ENCODE measurements at places on chromosomes 2 and 18.

DNA sequence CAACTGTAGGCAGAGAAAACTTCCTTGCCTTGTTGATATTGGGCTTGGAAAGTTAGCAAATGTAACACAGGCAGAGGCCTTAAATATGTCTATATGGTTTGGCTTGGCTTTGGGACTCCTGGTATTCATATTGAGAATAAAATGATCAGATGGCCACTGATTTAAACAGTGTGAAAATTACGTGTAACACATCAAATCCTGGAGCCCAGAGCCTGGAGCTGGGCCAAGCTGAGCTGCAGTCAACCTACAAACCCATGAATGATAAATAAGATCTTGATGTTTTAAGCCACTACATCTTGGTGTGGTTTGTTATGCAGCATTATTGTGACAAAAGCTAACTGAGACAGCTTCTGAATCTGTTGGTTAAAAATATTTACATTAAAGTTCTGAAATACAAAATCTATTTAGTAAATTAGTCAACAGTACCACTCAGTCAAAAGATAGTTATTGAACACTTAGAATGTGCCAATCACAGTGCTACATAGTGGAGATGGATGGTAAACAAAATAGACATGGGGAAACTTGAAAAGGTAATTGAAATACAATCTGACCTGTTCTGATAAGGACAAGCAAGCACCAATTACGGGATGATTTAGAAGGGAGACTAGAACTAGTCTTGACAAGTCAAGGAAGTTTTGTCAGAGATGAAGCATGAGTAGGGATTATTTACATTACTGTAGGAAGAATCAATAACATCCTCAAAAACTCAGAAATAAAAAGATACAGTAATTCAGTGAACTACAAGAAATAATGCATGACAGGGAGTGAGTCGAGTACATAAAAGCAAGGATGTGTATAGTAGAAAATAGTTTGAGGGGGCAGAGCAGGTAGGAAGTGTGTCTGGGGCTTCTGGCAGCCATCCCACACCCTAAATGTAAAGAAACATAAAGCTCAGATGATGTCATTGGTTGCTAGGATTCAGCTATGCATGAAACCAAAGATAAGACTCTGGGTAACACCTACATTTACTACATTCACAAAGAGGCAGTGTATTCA lies 157.7 kb downstream of the HNMT start:
- no peak for DNase-seq

DNA sequence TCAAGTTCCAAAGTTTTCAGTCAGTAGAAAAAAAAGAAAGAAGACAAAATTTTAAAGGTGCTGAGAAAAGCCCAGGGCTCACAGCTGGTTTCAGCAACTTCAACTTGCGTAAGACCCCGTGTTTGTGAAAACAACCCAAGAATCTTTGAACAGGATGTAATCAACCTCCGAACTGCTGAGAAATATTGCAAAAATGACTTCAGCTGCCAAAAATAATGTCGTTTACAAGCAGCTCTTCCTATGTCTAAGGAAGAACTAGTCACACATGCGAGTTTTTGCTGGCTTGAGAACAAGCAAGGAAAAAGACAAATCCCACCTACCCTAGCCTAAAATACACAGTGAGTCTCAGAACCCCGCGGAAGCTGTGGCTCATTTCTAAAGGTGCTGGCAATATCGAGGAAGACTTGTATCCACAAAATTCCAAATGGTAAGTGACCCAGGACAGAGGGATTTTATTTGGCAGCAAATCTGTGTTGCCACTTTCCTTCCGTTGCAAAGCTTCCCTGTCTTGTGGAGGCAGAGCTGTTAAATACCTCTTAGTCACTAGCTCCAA lies 59.8 kb upstream of the SLC8A1 start:
- no peak for DNase-seq

DNA sequence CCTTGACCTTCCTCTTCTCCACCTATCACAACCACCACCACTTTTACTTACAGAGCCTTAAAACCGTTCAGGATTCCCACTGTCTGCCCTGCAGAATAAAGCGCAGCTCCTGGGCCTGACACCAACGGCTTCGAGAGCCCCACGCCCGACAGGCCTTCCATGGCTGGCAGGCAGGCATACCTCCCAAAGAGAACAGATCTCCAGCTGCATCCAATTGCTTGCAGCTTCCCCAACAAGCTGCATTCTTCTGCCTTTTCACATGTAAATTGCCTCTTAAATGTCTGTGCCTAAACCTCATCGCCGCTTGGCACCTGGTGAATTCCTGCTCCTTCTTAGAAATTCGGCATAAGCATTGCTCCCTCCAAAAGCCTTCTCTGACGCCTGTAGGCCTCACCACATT lies 31.5 kb upstream of the FAM124B start:
- DNase-seq = peak; percentile 91

GRCh38 chr2:171822525-171823322 lies 71.3 kb downstream of the SLC25A12 start:
- no peak for DNase-seq

GRCh38 chr18:4333043-4333442 lies 122.1 kb downstream of the DLGAP1 start:
- no peak for DNase-seq

- no peak for DNase-seq
Measured at GRCh38 chr18:56662902-56663301, 11.7 kb downstream of the WDR7 start.

DNA sequence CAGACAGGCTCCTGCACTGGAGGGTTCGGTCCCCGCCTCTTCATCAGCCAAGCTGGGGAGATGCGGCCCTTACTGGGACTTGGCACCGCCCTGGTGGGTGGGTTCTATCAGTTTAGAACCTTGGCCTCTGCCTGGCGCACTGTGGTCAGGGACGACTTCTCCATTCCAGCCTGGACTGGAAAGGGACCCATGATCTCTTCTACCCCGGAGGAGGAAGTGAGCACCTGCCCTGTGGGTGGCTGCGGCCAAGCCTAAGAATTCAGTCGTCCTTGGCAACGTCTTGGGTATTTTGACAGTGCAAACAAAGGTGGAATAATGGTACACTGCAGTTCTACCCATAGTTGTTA lies 106.9 kb upstream of the CD302 start:
- DNase-seq = peak; percentile 43

- DNase-seq = peak; percentile 20
Measured at GRCh38 chr2:57497489-57498096, 549.0 kb upstream of the VRK2 start.

GRCh38 chr2:124880995-124881394 lies 855.9 kb downstream of the CNTNAP5 start:
- DNase-seq = no peak

GRCh38 chr2:70750320-70750719 lies 17.7 kb downstream of the ADD2 start:
- DNase-seq = no peak

DNA sequence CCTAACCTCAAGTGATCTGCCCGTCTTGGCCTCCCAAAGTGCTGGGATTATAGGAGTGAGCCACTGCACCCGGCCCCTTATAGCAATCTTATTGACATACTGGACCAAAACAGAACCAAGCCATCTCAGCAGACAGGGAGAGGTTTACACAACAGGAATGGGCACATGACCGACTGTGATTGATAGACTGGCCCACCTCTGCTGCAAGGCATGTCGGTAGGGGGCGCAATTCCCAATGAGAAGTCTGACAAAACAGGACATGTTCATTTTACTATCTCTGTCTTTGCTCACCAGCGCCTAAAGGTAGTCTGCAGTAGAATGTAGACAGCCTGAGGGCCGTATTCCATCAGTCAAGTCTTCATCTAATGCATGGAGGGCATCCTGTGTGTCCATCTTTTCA lies 2.0 kb downstream of the LYPD6B start:
- DNase-seq = peak; percentile 45

DNA sequence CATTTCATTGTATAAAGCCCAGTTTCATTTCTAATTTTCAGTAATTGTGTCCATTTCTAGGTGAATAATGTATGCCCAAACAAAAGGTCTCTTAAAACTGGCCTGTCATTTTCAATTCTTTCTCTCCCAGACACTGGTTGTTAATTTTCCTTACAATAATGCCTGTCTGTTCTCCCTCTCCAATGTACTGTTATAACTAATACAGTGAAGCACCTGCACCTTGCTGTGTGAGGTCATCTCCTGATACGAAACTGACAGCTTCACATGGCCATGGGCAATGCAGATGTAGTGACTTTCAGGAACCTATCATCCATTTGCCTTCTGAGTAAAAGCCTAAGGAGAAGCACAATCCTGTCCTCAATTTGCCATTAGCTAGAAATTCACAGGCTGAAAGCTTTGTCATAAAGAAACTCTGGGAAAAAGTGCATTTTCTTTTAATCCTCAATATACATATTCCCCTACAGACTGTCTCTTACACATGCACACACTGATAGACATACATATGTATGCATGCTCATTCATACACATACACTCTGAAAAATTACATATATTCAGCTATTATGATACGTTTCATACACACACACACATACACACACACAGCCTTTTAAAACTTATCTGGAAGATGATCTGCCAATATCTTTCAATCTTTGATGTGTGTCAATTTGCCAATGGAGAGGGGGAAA lies 1030.3 kb downstream of the TDRD15 start:
- DNase-seq = no peak

- no peak for DNase-seq
Measured at GRCh38 chr2:222783592-222783991, 77.2 kb upstream of the ACSL3 start.

GRCh38 chr2:232940724-232941123 lies 70.7 kb downstream of the SNORC start:
- no peak for DNase-seq

- DNase-seq = no peak
Measured at GRCh38 chr18:53906681-53907080, 317.8 kb downstream of the MBD2 start.

DNA sequence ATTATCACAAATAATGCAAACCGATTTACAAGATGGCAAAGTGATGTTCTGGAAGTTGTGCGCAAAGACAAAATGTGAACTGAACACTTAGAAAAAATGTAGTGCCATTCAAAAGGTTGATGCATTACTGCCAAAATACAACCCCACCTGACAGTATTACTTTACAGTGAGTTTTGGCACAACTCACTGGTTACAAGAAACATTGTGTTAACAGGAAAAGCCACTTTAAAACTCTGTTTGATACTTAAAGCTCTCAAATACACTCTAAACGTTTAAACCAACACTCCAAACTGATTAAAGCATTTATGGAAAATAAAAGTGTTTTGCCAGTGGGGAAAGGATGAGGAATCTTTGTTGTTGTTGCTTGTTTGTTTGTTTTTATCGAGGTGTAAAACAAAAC lies 173.4 kb upstream of the SATB2 start:
- no peak for DNase-seq

DNA sequence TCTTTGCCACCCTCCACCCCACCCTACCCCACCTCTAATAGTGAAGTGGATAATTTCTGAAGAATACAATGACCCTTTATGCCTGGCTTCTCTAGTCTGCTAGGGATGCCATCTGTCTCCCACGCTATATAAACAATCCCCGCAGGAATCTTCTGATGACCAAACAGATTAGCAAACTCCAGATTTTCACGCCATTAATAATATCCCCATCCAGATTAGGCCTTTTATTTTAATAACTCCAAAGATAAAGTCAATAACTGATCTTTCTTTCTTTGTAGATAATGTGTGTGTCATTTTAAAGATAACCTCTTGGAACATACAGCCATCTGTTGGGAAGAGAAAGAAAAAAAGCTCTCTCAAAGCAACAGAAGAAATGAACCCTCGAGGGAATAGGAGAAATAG lies 47.9 kb upstream of the CCDC150 start:
- no peak for DNase-seq

DNA sequence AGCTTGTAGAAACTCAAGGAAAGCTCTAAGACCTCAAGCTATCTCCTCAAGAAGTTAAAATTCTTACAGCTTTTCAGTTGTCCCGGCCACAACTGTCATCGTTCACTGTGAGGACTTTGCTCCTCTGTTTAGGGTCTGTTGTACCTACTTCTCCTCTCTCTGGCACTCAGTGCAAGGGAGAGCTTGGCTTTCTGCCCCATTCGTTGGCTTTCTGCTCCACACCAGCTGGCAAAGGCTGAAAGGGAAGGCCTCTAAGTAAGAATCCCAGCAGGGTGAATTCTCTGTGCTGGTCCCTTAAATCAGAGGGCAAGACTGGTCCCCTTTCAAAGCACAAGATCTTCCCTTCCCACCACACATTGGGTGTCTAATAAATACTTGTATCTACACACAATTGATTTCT lies 17.3 kb downstream of the ZBTB7C start:
- DNase-seq = no peak

DNA sequence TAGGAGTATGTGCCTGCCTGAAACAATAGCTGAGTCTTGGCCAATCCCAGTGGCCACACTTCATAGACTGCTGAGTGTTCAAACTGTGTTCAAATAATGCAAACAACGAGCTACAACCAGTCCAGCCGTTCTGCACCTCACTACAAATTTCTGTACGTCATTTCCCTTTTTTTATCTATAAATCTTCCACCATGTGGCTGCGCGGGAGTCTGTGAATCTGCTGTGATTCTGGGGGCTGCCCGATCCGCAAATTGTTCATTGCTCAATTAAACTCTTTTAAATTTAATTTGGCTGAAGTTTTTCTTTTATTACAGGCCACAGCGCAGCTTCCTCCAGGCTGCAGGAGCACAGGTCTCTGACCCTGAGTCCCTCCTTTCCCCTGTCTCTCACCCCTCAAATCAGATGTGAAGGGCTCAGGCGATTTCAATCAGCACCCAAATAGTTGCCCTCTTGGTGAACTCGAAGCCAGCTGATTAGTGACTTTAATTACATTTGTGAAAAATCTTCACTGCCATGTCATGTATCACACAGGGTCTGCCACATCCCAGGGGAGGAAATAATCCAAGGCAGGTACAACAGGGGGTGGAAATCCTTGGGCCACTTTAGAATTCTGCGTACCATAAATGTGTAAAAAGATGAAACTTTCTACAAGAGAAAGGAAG lies 145.6 kb downstream of the NDUFA10 start:
- no peak for DNase-seq

DNA sequence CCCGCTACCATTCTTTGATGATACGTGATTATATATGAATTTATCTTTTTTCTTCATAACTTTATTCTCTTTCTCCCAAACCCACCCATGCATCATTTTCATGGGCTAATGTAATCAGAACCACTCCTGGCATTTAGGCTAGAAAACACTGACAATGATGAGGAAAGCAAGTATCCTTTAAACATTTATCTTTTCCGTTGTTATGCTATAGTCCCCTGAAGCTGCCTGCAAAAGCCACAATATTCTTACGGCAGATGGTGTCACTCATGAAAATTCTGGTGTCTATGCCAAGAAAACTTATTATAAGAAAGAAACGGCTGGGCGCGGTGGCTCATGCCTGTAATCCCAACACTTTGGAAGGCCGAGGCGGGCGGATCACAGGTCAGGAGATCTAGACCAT lies 221.8 kb upstream of the CTAGE1 start:
- DNase-seq = no peak

- no peak for DNase-seq
Measured at GRCh38 chr2:167490455-167490854, 602.2 kb downstream of the XIRP2 start.

DNA sequence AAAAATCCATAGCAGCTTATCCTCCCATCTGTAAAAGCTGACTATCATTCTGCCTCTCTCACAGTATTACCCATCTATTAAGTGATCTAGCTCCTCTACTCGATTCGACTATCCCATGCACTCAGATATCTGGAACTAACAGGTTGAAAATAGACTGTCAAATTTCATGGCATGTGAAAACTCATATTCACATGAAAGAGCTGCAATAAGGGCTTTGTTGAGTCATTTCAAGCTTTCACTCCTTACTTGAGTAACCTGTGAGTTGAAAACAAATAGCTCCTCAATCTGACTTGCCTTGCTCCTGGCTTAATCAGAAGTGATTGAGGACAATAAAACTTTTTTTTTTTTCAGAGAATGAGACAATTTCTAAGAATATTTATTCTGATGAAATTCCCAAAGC lies 192.4 kb upstream of the ERBB4 start:
- DNase-seq = no peak

GRCh38 chr2:65656160-65656718 lies 223.8 kb upstream of the SPRED2 start:
- no peak for DNase-seq
